ENCODE measurements at places on chromosomes 11 and 22.

DNA sequence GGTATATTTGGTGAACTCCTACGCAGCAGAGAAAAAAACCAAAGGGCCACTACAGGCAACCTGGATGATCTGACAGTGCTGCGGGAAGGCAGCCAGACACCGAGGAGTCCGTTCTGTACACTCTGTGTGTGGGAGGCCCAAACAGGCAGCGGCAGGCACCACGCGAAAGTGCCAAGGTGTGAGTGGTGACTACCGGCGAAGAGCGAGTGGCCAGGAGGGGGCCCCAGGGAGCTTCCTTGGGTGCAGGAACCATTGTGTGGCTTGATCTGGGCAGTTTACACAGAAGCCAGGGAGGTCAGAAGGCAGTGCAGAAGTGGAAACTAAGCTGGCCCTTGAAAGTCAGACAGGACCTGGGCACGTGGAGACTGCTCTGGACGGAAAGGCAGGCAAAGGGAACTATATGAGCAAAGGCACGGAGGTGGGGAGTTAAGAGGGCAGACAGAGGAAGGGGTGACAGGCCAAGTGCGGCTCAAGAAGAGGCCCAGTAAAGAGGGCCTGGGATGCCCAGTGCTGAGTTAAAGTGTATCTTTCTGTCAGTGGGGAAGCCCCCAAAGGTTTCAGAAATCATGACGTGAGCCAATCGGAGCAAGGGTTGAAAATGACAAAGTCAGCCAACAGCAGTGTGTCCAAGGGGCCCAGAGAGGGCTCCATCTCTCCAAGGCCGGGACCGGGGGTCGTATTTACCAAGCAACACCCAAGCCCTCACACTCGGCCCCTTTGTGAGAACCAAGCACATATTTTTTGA, 10.6 kb downstream of the TMEM184B start:
- DNase-seq: peak; percentile 34

- no peak for DNase-seq
Observed at GRCh38 chr22:42972649-42973535, 42.1 kb downstream of the PACSIN2 start.

- no peak for DNase-seq
Observed at GRCh38 chr11:62430425-62430824, 11.6 kb downstream of the SCGB1A1 start.

DNA sequence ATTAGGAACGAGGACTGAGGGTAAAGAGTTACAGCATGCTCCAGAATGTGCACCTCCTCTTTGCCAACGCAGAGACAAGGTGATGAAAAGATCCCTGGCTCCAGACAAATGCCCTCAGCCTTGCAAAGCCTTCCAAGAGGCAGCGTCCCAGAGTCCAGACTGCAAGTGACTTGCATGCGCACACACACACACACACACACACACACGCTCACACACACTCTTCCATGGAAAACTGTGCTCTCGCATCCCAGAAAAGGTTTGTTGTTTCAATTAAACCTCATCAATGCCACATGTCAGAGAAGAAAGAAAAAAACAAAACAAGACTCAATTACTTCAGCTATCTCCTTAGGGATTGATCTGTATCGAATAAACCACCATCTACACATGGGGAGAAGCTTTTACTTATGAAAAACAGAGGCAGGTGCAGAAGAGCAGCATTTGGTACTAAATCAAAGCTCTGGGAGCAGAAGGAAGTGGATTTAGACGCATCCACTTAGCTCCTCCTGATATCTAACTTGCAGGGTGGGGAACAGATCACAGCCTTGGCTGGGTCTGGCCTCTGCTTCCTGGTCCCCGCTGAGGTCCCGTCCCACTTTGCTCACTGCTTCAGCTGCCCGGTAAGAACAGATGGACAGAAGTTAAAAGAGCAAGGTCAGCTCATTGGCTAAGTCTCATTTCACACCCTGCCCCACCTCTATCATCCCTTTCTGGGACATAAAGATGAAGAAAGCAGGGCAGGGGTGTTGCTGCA, 249.8 kb upstream of the BLID start:
- no peak for DNase-seq

GRCh38 chr11:19844012-19844411, 131.4 kb downstream of the NAV2 start:
- DNase-seq: no peak

DNA sequence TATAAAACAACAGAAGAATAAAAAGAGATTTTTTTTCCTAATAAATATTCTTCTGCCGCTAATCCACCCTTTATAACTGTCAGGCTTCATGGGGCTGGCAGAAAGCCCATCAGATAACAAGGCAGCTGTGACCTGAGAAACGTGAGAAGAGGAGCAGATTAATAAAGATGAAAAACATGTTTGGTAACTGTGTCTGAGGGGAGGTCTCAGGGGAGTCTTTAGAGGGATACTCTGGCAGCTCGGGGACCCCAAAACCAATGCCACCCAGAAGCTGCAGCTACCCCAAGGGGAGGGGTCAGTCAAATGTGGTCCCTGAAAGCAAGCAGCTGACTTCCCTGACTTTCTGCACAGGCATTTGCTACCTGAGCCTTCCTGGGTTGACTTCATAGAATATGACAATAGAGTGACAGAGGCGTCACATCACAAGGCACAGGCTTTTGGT, 48.4 kb upstream of the POU2AF1 start:
- DNase-seq: no peak

- DNase-seq: no peak
Observed at GRCh38 chr11:57546869-57547475, 9.6 kb downstream of the SMTNL1 start.

GRCh38 chr22:29266564-29267461, 968 bp downstream of the RHBDD3 start:
- no peak for DNase-seq

DNA sequence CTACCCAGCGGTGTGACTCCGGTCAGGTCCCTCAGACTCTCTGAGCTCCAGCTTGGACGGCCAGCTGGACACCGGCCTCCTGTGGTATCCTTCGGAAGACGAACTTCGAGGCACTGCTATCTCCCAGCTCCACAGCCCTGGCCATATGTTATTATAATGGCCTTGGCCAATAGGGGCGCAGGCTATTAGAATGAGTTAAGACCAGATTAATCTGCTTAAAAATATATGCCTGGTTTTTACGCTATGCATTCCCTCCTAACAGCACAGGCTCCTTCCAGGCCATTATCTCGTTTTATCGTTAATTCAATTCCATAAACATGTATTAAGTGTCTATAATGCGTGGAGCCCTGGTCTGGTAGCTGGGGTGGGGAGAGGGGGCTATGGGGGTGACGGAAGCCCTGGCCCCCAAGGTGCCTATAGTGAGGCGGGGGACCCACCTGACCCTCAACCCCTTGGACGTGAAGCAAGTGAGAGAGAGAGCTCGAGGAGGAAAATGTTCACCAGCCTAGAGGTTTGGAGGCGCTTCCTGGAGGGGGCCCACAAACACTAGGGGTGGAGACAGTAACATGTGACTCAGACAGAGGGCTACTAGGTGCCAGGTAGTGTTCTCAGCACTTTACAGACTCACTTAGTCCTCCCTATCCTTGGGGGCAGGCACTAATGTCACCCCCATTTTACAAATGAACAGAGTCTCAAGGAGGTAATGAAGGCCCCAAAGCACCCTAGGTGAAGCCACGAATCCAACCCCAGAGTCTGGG, 37.5 kb upstream of the TCF20 start:
- no peak for DNase-seq

DNA sequence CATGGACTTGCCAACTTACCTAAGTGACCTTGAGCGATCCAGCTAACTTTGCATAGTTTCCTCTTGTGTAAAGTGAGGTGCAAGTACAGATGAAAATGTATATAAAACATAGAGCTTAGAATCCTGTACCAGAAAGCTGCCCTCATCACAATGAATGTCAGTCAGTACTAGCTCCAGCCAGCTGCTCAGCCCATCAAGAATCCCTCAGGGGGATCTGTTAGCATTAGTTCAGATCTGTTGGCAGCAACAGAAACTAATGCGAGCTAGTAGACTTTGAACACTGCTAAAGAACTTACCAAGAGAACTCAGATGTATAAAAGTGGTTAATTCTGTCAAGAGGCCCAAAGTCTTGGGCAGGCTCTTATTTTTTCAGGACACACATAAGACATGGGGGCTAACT, 6.3 kb upstream of the C11orf91 start:
- no peak for DNase-seq

DNA sequence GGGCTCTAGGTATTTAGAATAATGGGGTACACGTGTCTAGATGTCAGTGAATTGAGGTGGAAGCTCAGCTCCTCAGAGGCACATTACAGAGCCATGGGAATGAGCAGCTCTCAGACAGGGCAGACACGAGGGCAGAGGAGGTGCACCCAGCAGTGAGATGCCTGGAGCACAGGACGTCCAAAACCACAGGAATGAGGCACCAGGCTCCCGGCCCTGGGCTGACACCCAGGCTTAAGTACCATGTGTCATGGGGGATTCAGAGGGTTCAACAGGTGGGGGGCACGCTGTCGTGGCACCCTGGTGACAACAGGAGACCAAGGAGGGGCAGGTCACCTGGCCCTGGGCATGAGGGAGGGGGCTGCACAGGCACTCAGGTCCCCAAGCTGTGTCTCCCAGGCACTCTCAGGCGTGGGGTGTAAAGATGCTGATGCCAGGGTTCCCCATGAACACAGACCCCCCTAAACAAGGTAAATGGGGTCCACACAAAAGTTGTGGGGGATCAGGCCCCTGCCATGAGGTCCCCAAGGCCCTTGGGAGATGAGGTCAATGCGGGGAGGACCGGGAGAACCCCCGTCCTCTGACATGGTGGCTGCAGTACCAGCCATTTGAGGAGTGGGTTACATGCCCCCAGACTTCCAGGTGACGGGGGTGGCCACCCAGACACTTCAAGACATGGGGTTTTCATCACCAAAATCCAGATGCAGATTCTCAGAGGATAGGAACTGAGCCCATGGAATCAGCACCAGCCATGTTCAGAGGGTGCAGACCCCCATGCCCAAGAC, 5.6 kb upstream of the SYT8 start:
- DNase-seq: no peak

All from stimulated activated CD4-positive, alpha-beta T cell treated with anti-CD3 and anti-CD28 coated beads, Interleukin-12 subunit alpha, Interleukin-12 subunit beta, amount 100 ng/mL, for 24 hours (primary cell).